ENCODE measurements at places on chromosomes 2 and 18. TPM values are rescaled to one million over a fixed set of nuclear protein-coding genes. Genes with fewer than 3 reads are reported as not detected.

LCT gene
- 0.41 TPM for total RNA-seq

CCDC74A gene
- 1.6 TPM for total RNA-seq

LRP1B gene
- total RNA-seq: not detected

SCYGR4 gene
- total RNA-seq: not detected

FEZ2 gene
- 14.9 TPM for total RNA-seq

IL36RN gene
- total RNA-seq: not detected

NEU4 gene
- total RNA-seq: 0.61 TPM

TLX2 gene
- total RNA-seq: 1.2 TPM

CDH19 gene
- total RNA-seq: not detected

SPATS2L gene
- 35.1 TPM for total RNA-seq

ANO7 gene
- 2.4 TPM for total RNA-seq

ANKRD30B gene
- not detected for total RNA-seq

EMILIN1 gene
- total RNA-seq: 1.5 TPM

CREB1 gene
- total RNA-seq: 111 TPM

ZC3H15 gene
- 107 TPM for total RNA-seq

LINC00305 gene
- total RNA-seq: not detected

OSR1 gene
- not detected for total RNA-seq

GKN2 gene
- not detected for total RNA-seq
